Left lung (tissue), 14 donors: ENCODE measurements at places on chromosomes 7 and 10. TPM values are rescaled to one million over a fixed set of nuclear protein-coding genes. Genes with fewer than 3 reads are reported as not detected.

GRCh38 chr10:10813656-10814055, 204.0 kb upstream of the CELF2 start:
- no peak for DNase-seq

DNA sequence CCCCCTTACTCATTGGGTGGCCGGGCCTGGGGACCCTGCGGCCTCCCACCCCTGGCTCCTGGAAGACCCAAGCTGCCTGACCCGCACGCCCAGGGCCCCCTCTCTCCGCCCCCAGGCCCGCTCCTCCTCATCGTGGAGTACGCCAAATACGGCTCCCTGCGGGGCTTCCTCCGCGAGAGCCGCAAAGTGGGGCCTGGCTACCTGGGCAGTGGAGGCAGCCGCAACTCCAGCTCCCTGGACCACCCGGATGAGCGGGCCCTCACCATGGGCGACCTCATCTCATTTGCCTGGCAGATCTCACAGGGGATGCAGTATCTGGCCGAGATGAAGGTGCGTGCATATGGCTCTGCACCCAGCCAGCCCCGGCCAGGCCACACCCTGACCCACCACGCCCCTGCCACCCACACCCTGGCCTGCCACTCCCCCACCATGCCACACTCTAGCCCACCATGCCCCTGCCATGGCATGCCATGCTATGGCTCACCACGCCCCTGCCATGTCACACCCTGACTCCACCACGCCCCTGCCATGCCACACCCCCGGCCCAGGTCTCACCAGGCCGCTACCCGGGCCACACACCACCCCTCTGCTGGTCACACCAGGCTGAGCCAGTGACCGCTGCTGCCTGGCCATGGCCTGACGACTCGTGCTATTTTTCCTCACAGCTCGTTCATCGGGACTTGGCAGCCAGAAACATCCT, 18.7 kb upstream of the CSGALNACT2 start:
- DNase-seq: no peak

DNA sequence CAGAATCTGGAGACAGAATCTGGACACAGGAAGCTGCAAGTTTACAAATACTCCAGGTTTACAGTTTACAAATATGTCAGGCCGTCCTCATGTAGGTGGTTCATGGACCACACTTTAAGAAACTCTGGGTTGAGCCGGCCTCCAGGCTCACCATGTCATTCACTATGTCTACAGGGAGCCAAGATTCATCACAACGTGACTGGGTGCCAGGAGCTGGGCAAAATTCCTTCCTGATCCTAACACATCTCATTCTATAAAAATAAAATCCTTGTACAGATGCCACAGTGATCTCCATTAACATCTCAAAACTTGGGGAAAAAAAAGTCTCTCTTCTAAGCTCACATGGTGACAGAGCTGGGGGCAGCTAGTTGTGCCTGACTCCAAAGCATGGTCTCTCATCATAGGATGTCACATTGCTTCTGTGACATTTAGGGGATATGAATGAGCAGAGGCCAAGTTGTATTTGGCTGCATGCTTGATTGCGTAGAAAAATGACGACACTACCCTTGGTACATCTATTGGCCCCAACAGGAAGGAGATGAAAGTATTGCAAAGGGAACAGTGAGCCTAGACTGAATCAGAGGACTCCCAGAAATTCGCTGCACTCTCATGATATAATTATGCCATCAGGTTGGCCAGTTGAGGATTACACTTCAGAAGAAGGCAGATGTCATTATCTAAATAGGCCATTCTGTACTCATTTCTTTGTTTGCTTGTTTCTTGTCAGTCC, 35.9 kb downstream of the MTURN start:
- no peak for DNase-seq

DNA sequence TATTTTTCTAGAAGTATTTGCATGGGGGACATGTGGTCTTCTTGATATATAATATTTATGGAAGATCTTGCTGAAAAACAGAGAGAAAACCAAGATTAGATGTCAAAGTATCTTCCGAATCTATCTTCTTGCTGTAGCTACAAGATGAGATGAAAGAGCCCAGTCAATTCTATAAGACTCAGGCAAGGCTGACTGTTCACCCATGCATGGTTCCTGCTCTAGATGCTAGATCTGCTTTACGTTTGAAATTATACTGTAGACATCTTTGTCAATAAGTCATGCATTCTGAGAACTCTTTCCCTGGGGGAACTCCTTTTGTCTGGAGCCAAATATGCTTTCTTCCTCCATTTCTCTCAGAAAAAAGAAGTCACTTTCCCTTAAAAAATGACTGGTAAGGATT, 1292.0 kb downstream of the XPNPEP1 start:
- no peak for DNase-seq

DNA sequence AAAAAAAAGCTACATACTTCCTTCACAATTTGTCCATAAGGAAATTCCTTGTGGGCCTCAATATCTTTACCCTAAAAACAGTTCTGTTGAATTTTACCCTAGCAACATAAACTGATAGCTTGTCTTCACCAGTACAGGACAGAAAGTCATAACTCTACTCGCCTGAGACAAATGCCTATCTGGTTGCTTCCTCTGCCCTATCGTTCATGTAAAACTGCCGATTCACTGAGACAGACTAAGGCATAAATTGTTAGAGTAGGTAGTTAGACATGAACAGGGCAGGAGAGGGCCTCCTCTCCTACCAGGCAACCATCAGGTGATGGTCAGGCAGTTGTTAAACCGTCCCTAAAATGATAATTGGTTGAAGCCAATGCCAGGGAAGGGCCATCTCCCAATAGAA, 25.0 kb downstream of the IFIT3 start:
- DNase-seq: no peak

- DNase-seq: no peak
Observed at GRCh38 chr10:13527864-13528122, 1.0 kb downstream of the BEND7 start.

GRCh38 chr7:141477865-141478264, 73.3 kb upstream of the AGK start:
- DNase-seq: no peak

DNA sequence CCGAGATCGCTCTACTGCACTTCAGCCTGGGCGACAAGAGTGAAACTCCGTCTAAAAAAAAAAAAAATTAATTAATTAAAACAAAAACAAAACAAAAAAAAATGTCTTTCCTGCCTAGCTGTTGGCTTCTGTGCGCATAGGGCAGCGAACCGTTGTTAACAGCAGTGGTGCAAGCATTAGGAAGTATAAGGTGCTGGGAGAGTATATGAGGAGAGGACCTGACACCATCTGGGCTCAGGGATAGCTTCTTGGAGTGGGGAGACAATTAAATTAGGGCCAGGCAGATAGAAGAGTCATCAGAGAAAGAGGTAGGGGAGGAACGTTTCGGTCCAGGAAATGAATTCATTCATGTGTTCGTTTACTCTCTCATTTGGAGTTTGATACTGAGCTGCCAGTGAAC, 46.2 kb upstream of the EZH2 start:
- no peak for DNase-seq

DNA sequence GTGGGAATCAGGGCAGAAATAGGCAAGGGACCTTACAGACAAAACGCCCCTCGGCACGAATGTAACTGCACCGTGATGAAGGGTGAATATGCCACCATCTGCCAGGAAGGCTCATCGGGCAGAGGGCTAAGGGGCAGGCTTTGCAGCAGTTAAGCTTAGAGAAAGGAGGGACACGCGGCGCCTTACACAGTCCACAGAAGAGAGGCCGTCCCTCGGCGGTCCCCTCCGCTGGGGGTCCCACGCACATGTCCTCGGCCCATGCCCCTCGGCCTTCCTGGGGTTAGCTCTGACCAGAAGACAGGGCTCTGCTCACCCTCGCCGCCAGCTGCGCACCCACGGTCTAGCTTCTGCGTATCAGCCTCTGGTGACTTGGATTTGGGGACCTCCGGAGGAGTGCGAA, 141.1 kb downstream of the DYNC2I1 start:
- peak; percentile 65 for DNase-seq

- DNase-seq: peak; percentile 51
Observed at GRCh38 chr10:1739751-1740150, 2.4 kb upstream of the ADARB2 start.

- no peak for DNase-seq
Observed at GRCh38 chr10:652233-652632, 37.2 kb downstream of the DIP2C start.

GRCh38 chr10:18607503-18608378, 43.6 kb downstream of the NSUN6 start:
- peak; percentile 26 for DNase-seq

DNA sequence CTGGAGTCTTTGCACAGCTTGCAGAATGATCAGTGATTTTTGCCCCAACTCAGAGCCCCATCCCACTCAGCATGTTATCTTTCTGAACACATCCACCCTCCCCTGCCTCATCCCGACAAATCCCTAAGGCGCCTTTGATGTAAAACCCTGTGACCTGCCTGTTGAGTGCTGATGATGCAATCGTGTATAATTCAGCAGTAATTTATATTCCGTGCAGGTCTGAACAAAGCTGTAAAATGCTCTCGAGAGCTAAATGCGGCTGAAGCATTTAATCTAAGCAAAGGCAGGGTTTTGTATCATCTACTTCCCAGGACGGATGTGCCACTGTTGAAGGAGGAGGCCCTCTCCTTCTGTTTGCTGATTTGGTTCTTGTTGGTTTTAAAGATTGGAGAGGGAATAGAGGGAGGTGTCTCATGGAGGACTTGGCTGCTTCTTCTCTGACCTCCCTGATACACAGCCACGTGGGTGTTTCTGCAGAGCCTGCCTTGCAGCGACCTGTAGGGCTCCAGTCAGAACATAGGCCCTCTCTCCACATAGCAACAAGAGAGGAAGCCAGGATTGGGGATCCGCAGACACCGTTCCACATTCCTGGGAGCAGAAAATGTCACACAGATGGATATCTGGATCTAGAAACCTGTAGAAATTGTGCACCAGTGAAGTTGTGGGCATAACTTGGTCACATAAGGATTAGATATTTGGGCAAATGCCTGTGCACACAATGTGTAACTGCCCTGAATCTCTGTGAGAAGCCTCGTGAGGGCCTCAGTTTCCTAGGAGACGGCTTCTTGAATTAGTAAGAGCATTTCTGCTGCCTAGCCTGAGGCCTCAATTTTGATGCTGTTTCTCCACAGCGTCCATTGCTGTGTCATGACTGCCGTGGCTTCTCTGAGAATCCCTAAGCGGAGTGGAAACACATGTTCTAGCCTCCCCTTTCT, 90.2 kb upstream of the AGK start:
- no peak for DNase-seq

DNA sequence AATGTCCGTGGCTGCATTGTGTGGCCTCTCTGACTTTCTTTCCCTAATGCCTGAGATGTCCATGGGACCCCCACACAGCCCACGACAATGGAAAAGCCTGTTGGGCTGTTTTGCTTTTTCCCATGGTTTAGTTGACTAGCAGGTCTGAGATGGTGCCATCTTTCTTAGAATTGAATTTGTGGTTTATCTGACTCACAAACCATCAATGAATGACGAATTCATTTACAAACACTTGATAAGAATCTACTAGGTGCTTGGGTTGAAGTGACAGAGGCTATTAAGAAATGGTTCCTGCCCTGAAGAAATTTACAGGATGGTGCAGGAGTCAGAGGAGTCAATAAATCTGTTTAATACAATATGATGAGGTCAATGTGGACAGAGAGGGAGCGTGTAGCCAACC, 75.4 kb downstream of the OTUD1 start:
- no peak for DNase-seq

DNA sequence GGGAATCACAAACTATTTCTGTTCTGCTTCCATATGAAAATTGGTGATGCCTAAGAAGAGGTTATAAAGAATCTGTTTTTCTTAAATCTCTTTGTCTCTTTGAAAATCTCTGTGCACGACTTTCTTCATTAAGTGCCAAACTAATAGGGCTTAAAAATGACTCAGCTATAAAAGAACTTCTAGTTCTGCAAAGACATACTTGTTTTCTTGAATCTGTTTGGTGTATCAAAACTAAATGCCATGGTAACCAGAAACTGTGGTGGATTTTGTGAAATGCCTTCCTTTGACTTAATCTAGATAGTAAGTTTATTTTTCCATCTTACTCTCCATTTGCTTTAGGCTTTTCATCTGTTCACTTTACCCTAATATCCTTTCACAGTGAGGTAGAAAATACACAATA, 417.8 kb downstream of the PARD3 start:
- no peak for DNase-seq

- peak; percentile 48 for DNase-seq
Observed at GRCh38 chr10:70937661-70938060, 49.3 kb upstream of the PCBD1 start.

DNA sequence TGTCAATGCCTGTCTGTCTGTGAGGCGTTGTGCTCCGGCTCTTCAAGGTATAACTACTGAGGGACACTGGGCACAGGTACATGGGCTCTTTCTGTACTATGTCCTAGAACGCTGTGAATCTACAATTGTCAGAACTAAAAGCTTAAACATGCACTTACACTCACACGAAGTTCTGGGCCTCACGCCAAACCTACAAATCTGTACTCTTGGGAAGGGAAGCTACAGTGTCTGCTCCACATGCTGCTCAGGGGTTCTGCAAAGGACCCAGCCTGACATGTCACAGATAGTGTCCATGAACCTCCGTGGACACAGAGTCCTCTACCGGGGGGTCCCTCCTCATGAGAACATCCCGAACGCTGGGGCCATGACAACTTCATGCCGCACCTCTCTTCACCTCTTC, 268.7 kb downstream of the WDR37 start:
- no peak for DNase-seq

GRCh38 chr10:4720463-4720862, 105.5 kb upstream of the AKR1E2 start:
- DNase-seq: no peak

DNA sequence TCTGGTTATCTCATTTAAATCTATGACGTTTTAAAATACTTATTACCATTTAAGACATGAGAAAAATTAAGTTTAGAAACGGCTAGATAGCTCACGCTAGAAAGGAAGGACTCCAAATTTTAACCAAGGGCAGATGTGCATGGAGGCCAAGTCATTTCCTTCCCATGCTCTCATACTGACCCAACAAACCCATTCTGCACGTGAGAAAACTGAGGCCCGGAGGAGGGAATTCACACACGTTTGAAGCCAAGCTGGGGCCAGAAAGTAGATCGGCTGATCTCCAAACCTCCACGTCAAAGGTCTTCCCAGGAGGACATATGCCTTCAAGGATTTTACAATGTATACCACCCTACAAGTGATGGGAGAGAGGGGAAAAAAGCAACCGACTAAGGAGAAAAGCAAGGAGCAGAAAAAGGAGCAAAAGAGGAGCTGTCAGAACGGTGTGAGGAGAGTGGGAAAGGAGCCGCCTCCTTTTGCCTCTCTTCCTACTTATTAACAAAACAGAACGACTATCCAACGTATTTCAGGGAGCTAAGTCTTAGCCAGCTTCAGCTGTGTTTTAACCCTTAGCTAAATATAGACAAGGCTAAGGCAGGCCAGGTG, 645 bp upstream of the SIRT1 start:
- DNase-seq: no peak

Gene ZNF365
- 0.41 TPM for polyA plus RNA-seq

Gene TNS3
- 94.5 TPM for polyA plus RNA-seq

Gene LRRC61
- 19.8 TPM for polyA plus RNA-seq

Gene AOC1
- polyA plus RNA-seq: 0.70 TPM

Gene EPHB6
- polyA plus RNA-seq: 29.3 TPM

Gene RELN
- polyA plus RNA-seq: 15.0 TPM

Gene CTAGE15
- polyA plus RNA-seq: 0.97 TPM

Gene TMEM184A
- 2.1 TPM for polyA plus RNA-seq

Gene ARHGEF35
- polyA plus RNA-seq: 13.7 TPM

Gene LIPJ
- polyA plus RNA-seq: 0.24 TPM

Gene SLC18A3
- polyA plus RNA-seq: not detected

Gene TMEM196
- 0.25 TPM for polyA plus RNA-seq

Gene PLEKHS1
- polyA plus RNA-seq: 0.13 TPM

Gene AQP1
- polyA plus RNA-seq: 153 TPM

Gene LRRC18
- polyA plus RNA-seq: 2.1 TPM
